ENCODE measurements at places on chromosomes 5 and 9. TPM values are rescaled to one million over a fixed set of nuclear protein-coding genes. Genes with fewer than 3 reads are reported as not detected.

GRCh38 chr5:87233143-87233542 is 34.5 kb upstream of the RASA1 start:
- DNase-seq, result no peak

DNA sequence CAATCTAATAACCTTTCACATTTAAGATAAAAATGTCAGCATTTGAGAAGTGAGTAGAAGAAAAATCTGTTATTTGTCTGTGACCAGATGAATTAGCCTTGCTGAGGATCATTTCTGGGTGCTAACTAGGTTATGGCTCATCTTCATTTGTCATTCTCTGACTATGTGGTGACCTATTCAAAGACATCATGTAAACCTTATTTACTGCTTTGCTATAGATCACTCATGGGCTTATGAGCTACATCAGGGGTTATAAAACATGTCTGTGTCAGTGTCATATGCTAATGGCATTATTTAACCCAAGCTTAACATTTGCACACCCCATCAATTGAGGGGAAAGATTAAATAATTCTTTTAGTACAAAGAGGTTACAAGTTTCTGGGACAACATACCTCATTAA is 555.5 kb upstream of the CYLC2 start:
- no peak for DNase-seq

- DNase-seq, result no peak
These were observed 40.1 kb downstream of the GIN1 start for GRCh38 chr5:103079796-103080195.

- no peak for DNase-seq
These were observed 21.8 kb upstream of the CPEB4 start for GRCh38 chr5:173866243-173866857.

- no peak for DNase-seq
These were observed 9.1 kb downstream of the LURAP1L start for GRCh38 chr9:12783767-12784460.

- DNase-seq, result no peak
These were observed 129.2 kb downstream of the CRB2 start for GRCh38 chr9:123485216-123485615.

TMEM174 gene
- total RNA-seq, result not detected

GSN gene
- total RNA-seq, result 52.3 TPM
